Endodermal cell (in vitro differentiated cells): ENCODE measurements at places on chromosomes 3 and 15. TPM values are rescaled to one million over a fixed set of nuclear protein-coding genes. Genes with fewer than 3 reads are reported as not detected.

DNA sequence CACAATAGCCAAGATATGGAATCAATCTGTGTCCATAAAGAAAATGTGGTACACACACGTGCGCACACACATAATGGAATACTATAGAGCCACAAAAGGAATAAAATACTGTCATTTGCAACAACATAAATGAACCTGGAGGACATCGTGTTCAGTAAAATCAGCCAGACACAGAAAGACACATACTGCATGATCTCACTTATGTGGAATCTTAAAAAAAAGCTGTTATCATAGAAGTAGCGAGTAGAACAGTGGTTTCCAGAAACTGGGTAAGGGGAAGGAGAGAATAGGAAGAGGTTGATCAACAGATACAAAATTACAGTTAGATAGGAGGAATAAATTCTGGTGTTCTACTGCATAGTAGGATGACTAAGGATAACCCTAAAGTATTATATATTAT, 11.1 kb downstream of the ATOSA start:
- peaks cover 39% of the 10 kb centered on the region for H3K36me3 ChIP-seq
- H3K27ac ChIP-seq = no peak overlapping the region
- no peak for DNase-seq
- no peaks in the 10 kb centered on the region for H3K4me1 ChIP-seq

DNA sequence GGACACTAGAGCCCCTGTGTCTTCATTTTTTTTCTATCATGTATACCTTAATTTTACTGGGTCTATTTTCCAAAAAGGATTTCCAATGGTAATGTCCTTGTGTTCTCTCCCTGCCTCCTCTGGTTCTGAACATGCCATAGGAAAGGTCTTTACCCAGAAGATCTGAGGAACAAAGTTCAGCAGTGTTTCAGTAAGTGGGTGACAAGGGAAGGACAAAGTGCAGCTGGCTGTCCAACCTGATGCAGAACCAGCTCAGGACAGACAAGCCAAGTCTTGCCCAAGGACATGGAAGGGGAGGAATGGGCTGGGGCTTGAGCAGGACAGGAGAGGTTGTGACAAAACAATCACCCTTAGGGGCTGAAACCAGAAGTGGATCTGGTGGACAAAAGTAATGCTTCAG, 61.2 kb upstream of the STRIT1 start:
- no peaks in the 10 kb centered on the region for H3K27me3 ChIP-seq
- no peak overlapping the region for H3K27ac ChIP-seq
- no peaks in the 10 kb centered on the region for H3K36me3 ChIP-seq
- no peaks in the 10 kb centered on the region for H3K4me1 ChIP-seq
- no peak overlapping the region for H3K4me3 ChIP-seq
- no peak for DNase-seq

GRCh38 chr3:45412763-45413162, 24.4 kb downstream of the LARS2 start:
- no peak overlapping the region for H3K27ac ChIP-seq
- no peaks in the 10 kb centered on the region for H3K4me1 ChIP-seq
- H3K27me3 ChIP-seq = no peaks in the 10 kb centered on the region
- no peak overlapping the region for H3K4me3 ChIP-seq
- H3K36me3 ChIP-seq = peaks cover 61% of the 10 kb centered on the region
- no peak for DNase-seq

DNA sequence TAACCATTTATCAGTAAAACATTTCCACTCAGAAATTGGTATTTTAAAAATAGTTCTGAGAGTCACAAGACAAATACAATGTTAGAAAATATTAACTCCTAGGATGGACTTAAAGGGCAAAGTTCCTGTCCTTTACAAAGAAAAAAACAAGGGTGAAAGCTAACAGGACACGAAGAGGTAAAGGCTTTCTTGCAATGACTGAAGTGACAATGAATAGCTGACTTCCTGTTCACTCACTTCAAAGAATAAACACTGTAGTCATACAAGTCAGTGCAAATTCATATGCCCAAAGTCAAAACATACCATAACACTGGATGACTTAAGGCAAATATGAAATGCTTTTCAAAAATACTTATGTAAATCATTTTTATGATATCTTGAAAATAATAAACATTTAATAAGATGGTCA, 1389.8 kb upstream of the ALCAM start:
- no peaks in the 10 kb centered on the region for H3K36me3 ChIP-seq
- H3K27ac ChIP-seq = no peak overlapping the region
- DNase-seq = no peak
- no peaks in the 10 kb centered on the region for H3K27me3 ChIP-seq
- H3K4me1 ChIP-seq = no peaks in the 10 kb centered on the region

GRCh38 chr15:31347067-31347975, 20.7 kb downstream of the KLF13 start:
- no peaks in the 10 kb centered on the region for H3K4me1 ChIP-seq
- no peaks in the 10 kb centered on the region for H3K27me3 ChIP-seq
- no peak overlapping the region for H3K27ac ChIP-seq
- no peaks in the 10 kb centered on the region for H3K36me3 ChIP-seq

- no peaks in the 10 kb centered on the region for H3K36me3 ChIP-seq
- H3K4me1 ChIP-seq = no peaks in the 10 kb centered on the region
- no peaks in the 10 kb centered on the region for H3K27me3 ChIP-seq
- no peak overlapping the region for H3K27ac ChIP-seq
- DNase-seq = no peak
- no peak overlapping the region for H3K4me3 ChIP-seq
Observed at GRCh38 chr3:71979175-71979574, 194.2 kb upstream of the PROK2 start.

DNA sequence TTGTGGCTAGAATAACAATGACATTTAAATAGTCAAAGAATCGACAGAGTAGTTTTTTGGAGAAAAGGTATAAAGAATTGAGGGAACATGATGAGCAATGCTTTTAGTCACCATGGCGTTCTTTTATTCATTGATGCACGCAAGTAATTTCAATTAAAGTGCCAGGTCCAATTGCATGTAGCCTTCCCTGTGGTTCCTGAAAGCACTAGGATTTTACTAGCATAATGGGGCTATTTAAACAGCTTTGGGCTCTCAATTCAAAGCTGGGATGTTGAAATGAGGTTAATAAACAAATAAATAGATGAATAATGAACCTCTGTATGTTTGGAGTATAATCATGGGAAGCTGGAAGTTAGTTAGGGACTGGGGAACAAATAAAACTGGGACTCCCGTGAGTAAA, 121.2 kb upstream of the GAP43 start:
- H3K27me3 ChIP-seq = no peaks in the 10 kb centered on the region
- no peaks in the 10 kb centered on the region for H3K36me3 ChIP-seq
- H3K4me1 ChIP-seq = peaks cover 5% of the 10 kb centered on the region
- no peak for DNase-seq

DNA sequence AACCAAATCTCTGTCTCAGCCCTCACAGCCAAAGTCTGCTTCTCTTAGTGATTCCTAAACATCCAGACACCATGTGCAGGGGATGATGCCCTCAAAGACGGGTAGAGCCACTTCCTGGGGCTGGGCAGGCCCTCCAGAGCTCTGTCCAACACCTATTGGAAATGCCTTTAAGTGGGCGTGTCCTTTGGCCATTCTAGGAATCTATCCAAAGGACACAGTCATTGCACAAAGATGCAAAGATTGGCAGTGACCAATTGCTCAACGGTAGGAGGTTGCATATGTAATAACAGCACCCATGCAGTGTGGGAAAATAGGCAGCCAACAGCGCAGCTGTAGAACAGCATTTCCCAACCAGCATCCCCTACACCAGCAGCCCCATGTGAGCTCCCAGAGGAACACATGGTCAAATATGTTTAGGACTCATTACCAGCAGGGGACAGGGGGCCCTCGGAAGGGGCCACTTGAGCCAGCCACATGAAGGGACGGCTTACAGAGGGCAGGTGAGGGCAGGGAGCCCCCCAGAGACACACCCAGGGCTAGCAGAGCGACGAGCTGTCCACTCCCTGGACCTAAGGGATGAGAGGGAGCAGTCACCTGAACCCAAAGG, 142.8 kb upstream of the IQSEC1 start:
- no peaks in the 10 kb centered on the region for H3K27me3 ChIP-seq
- no peak overlapping the region for H3K27ac ChIP-seq
- no peak for DNase-seq
- no peaks in the 10 kb centered on the region for H3K4me1 ChIP-seq
- no peaks in the 10 kb centered on the region for H3K36me3 ChIP-seq

DNA sequence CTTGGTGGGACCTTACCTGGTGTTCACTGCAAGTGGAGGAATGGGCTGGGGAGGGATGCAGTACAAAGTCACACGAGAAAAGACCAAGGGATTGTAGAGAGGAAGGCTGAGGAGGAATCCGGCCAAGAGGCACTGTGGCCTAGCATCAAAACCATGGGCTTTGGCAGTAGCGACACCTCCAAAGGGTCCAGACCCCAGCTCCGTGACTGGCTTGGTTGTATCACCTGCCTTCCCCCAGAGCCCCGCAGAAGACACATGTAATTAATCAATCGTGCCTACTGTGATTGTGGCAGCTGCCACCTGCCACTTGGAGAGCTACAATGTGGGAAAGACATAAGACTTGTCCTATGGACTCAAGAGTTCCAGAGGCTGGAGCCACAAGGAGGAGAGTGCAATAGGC, 54.7 kb downstream of the ST8SIA2 start:
- no peaks in the 10 kb centered on the region for H3K4me1 ChIP-seq
- H3K27me3 ChIP-seq = no peaks in the 10 kb centered on the region
- DNase-seq = no peak

GRCh38 chr15:70795311-70795665, 31.9 kb upstream of the UACA start:
- DNase-seq = no peak
- no peaks in the 10 kb centered on the region for H3K4me1 ChIP-seq
- no peak overlapping the region for H3K4me3 ChIP-seq
- no peak overlapping the region for H3K27ac ChIP-seq
- H3K27me3 ChIP-seq = no peaks in the 10 kb centered on the region

GRCh38 chr3:167738037-167738436, 2.5 kb downstream of the SERPINI1 start:
- H3K27ac ChIP-seq = no peak overlapping the region
- H3K4me3 ChIP-seq = no peak overlapping the region
- no peaks in the 10 kb centered on the region for H3K27me3 ChIP-seq
- DNase-seq = no peak
- peaks cover 2% of the 10 kb centered on the region for H3K4me1 ChIP-seq

DNA sequence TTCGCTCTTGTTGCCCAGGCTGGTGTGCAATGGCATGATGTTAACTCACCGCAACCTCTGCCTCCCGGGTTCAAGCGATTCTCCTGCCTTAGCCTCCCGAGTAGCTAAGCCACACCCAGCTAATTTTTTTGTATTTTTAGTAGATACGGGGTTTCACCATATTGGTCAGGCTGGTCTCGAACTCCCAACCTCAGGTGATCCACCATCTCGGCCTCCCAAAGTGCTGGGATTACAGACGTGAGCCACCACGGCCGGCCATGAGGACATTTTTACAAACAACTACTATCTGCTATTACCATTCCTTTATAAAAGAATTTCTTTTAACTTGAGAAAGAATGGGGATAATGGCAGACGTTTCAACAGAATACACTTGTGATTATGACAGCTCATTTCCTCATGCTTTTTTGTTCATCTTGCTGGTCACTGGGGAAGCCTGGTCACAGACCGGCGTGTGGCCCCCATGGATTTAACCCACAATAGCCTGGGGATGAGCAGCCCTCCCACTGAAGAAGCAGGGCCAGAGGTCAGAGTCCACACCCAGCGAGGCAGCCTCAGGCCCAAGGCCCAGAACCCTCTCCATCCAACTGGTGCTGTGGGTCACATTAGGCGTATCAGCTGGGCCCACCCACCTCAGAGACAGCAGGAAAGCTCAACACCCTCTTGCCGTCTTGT, 112.0 kb downstream of the LIPC start:
- DNase-seq = peak; percentile 13
- no peaks in the 10 kb centered on the region for H3K4me1 ChIP-seq
- no peak overlapping the region for H3K27ac ChIP-seq
- no peak overlapping the region for H3K4me3 ChIP-seq
- H3K36me3 ChIP-seq = no peaks in the 10 kb centered on the region

DNA sequence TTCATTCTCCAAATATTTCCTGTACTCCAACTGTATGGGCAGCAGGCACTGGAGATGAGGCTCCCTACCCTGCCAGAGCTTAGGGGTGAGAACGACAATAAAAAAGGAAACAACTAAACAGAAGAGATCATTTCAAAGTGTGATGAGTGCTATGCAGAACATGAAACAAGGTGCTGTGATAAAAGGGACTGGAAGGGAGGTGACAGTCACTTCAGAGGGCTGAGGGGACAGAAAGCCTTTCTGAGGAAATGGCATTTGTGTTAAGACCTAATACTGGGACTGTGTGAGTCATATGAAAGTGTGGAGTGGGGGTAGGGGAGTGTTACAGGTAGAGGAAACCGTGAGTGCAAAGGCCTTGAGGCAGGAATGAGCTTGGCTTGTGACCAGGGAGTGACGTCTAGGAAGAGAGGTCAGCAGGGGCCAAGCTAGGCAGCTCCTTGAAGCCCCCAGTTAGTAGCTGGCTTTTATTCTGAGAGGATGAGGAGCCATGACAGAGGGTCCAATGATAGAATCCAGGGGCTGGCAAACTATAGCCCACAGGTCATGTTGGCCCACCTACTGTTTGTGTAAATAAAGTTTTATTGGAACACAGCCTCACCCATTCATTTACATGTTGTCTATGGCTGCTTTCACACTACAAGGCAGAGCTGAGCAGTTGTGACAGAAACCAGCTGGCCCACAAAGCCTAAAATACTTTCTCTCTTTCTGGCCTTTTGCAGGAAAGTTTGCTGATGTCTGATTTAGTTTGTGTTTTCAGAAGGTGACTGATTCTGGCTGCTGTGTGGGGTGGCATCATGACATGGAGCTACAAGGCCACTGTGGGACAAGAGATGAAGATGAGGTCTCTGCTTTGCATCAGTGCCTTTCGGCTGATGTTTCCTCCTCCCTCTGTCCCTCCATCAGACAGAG, 56.6 kb downstream of the LSM3 start:
- no peak overlapping the region for H3K4me3 ChIP-seq
- peaks cover 93% of the 10 kb centered on the region for H3K27me3 ChIP-seq
- H3K27ac ChIP-seq = no peak overlapping the region
- H3K4me1 ChIP-seq = no peaks in the 10 kb centered on the region

- no peaks in the 10 kb centered on the region for H3K36me3 ChIP-seq
- no peak overlapping the region for H3K4me3 ChIP-seq
- no peak for DNase-seq
- H3K27me3 ChIP-seq = peaks cover 69% of the 10 kb centered on the region
- H3K27ac ChIP-seq = no peak overlapping the region
- H3K4me1 ChIP-seq = no peaks in the 10 kb centered on the region
Observed at GRCh38 chr15:96374499-96374898, 44.0 kb downstream of the NR2F2 start.

- DNase-seq = no peak
- no peaks in the 10 kb centered on the region for H3K27me3 ChIP-seq
- H3K36me3 ChIP-seq = no peaks in the 10 kb centered on the region
- no peak overlapping the region for H3K27ac ChIP-seq
Observed at GRCh38 chr3:55167586-55168317, 239.9 kb upstream of the LRTM1 start.

Gene TPRG1
- total RNA-seq = 0.38 to 0.88 TPM (median 0.69 TPM) in 3 replicates

Gene SGO1
- 27.0 to 49.3 TPM (median 44.8 TPM) in 3 replicates for total RNA-seq

Gene SPINK8
- not detected in 2 replicates for total RNA-seq

Gene TLR9
- not detected in 3 replicates for total RNA-seq

Gene KCNH8
- total RNA-seq = 12.6 and 15.0 TPM in 2 replicates

Gene NEIL1
- total RNA-seq = 25.1 to 47.1 TPM (median 25.7 TPM) in 3 replicates

Gene DOCK3
- 6.9 to 8.0 TPM (median 7.7 TPM) in 3 replicates for total RNA-seq
